ENCODE measurements at places on chromosomes 16 and 17. TPM values are rescaled to one million over a fixed set of nuclear protein-coding genes. Genes with fewer than 3 reads are reported as not detected.

CNTNAP4 gene
- total RNA-seq, result 1.7 TPM

TCAP gene
- 1.9 TPM for total RNA-seq

SYT17 gene
- total RNA-seq, result not detected

TSNAXIP1 gene
- 0.52 TPM for total RNA-seq

SKA2 gene
- total RNA-seq, result 42.0 TPM

DPEP3 gene
- not detected for total RNA-seq

SLC38A8 gene
- total RNA-seq, result not detected

CFAP119 gene
- total RNA-seq, result 8.9 TPM

GRCh38 chr16:58262592-58262991 lies 32.2 kb downstream of the PRSS54 start:
- H3K36me3 ChIP-seq, result no peaks in the 10 kb centered on the region
- DNase-seq, result no peak
- peaks cover 14% of the 10 kb centered on the region for H3K4me1 ChIP-seq
- no peak overlapping the region for H3K4me3 ChIP-seq
- no peaks in the 10 kb centered on the region for H3K27me3 ChIP-seq
- H3K27ac ChIP-seq, result no peak overlapping the region

GRCh38 chr16:14427371-14427948 lies 202.6 kb downstream of the PARN start:
- no peaks in the 10 kb centered on the region for H3K36me3 ChIP-seq
- no peaks in the 10 kb centered on the region for H3K27me3 ChIP-seq
- H3K27ac ChIP-seq, result no peak overlapping the region
- H3K4me3 ChIP-seq, result no peak overlapping the region

DNA sequence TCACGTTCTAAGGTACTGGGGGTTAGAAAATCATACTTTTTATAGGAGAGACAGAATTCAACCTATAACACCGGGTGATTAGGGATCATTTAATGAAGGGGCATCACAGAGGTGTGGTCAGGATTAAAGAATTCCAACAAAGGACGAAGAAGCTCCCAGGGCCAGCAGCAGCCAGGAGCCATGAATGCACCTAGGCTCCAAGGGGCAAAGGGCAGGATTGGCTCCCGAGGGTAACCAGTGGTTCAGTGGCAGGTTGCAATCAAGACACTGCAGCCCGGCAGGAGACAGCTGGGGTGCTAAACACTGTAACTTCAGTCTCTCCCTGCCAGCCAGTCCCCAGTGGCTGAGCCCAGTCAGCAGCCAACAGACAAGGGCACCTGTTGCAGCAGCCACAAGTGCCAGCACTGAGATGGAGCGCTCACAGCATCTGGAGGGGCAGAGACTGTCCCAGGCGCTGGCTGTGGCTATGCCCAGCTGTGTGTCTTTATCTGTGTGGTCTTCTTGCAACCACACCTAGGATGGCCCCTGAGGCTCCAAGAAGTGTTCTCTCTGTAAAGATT lies 23.9 kb downstream of the DHRS7C start:
- H3K4me3 ChIP-seq, result no peak overlapping the region
- H3K36me3 ChIP-seq, result no peaks in the 10 kb centered on the region
- no peaks in the 10 kb centered on the region for H3K4me1 ChIP-seq
- no peaks in the 10 kb centered on the region for H3K27me3 ChIP-seq
- H3K27ac ChIP-seq, result no peak overlapping the region

DNA sequence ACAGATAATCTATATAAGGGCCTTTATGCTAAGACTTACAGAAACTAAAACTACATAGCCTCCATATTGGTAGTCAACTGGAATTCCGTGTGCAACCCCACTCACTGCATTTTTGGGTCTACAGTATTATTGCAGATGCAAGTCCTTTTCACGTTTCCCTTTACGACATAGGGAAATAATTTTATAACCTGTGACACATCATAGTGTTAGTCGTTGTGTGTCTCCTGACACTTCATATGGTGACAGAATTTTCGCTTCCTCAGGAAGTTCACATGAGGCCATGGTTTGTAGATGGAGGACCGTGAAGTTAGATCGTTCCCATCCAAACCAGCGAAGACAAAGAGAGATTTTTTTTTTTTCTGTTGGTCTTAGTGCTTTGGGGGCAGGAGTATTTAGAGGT lies 15.7 kb upstream of the MRC2 start:
- H3K27ac ChIP-seq, result no peak overlapping the region
- H3K27me3 ChIP-seq, result no peaks in the 10 kb centered on the region
- no peak for DNase-seq
- no peaks in the 10 kb centered on the region for H3K4me1 ChIP-seq

- peak overlapping the region; percentile 90 for H3K27ac ChIP-seq
- H3K27me3 ChIP-seq, result no peaks in the 10 kb centered on the region
- no peak for DNase-seq
- H3K36me3 ChIP-seq, result peaks cover 34% of the 10 kb centered on the region
- peak overlapping the region; percentile 84 for H3K4me3 ChIP-seq
- H3K4me1 ChIP-seq, result peaks cover 48% of the 10 kb centered on the region
Observed at GRCh38 chr16:29804020-29804419, 2.3 kb upstream of the MAZ start.

- H3K4me1 ChIP-seq, result peaks cover 9% of the 10 kb centered on the region
- H3K36me3 ChIP-seq, result no peaks in the 10 kb centered on the region
- peak; percentile 96 for DNase-seq
- no peak overlapping the region for H3K27ac ChIP-seq
- no peak overlapping the region for H3K4me3 ChIP-seq
Observed at GRCh38 chr17:43393944-43394482, 4.8 kb upstream of the ARL4D start.

GRCh38 chr16:7342598-7342997 lies 10.0 kb downstream of the RBFOX1 start:
- no peaks in the 10 kb centered on the region for H3K36me3 ChIP-seq
- no peaks in the 10 kb centered on the region for H3K27me3 ChIP-seq
- DNase-seq, result no peak
- H3K4me3 ChIP-seq, result no peak overlapping the region
- H3K4me1 ChIP-seq, result no peaks in the 10 kb centered on the region

DNA sequence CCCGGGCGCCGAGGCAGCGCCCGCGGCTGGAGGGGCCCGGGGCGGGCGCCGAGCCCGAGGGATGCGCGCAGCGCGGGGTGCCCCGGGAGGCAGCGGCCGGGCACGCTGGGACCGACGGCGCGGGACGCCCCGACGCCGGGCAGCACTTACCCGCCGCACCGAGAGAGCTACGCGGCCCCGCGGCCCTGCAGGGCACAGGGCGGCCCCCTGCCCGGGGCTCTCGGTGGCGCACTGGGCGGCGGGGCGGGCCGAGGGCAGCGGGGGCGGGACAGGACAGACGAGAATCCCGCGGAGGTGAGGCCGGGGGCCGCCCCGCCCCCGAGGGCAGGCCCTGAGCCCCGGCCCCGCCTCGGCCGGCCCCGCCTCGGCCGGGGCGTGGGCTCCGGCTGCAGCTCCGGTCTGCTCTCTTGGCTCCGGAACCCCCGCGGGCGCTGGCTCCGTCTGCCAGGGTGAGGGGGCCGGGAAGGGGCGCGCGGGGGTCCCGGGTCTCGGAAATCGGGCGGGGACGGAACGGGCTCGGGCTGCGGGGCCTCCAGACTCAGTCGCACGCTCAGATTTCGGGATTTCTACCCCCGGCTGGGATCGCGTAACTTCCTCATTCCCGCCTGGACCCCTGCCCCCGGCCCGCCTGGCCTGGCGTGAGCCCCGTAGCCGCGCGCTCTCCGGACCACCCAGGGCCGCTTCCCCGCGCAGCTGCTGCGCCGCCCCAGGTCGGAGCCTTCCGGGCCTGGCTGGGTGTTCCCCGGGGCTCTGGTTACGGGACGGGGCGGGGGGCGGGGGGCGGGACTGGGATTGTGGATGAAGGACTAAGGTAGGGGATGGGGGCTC lies at the start of gene PLD2:
TSS of gene PLD2 (plus strand) at position 376 of the 828 bp plus-strand sequence. CDS start 621 bp downstream, outside the sequence.
- peak within 1 kb of the TSS; percentile 83 for H3K4me3 ChIP-seq
- H3K27me3 ChIP-seq, result no peaks in the 10 kb centered on the region
- no peaks in the 10 kb centered on the region for H3K36me3 ChIP-seq

DNA sequence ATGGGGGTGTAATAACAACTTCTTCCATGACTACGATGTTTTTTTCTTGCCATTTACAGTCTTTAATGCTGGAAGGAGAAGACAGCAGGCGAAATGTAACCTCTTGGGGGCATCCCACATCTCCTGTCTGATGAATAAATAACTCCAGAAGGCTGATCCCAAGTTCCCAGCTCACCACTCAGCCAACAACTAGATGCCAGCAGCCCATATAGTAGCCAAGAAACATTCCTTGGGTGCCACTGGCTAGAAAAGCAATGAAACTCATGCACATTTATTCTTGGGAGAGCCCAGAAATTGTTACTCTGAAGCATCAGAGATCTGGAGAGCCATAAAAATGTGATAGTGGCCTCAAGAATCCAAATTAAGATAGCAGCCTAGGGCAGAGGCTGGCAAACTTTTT lies 22.7 kb upstream of the TMEM101 start:
- peaks cover 4% of the 10 kb centered on the region for H3K4me1 ChIP-seq
- DNase-seq, result no peak
- no peaks in the 10 kb centered on the region for H3K27me3 ChIP-seq
- H3K27ac ChIP-seq, result no peak overlapping the region
- no peak overlapping the region for H3K4me3 ChIP-seq

GRCh38 chr16:67170168-67170948 lies at the start of gene NOL3:
TSS of gene NOL3 (plus strand) at chr16:67170538.
- H3K27me3 ChIP-seq, result no peaks in the 10 kb centered on the region
- DNase-seq, result no peak
- H3K4me1 ChIP-seq, result peaks cover 18% of the 10 kb centered on the region
- H3K36me3 ChIP-seq, result no peaks in the 10 kb centered on the region
- H3K27ac ChIP-seq, result no peak within 1 kb of the TSS
- peak within 1 kb of the TSS; percentile 38 for H3K4me3 ChIP-seq

DNA sequence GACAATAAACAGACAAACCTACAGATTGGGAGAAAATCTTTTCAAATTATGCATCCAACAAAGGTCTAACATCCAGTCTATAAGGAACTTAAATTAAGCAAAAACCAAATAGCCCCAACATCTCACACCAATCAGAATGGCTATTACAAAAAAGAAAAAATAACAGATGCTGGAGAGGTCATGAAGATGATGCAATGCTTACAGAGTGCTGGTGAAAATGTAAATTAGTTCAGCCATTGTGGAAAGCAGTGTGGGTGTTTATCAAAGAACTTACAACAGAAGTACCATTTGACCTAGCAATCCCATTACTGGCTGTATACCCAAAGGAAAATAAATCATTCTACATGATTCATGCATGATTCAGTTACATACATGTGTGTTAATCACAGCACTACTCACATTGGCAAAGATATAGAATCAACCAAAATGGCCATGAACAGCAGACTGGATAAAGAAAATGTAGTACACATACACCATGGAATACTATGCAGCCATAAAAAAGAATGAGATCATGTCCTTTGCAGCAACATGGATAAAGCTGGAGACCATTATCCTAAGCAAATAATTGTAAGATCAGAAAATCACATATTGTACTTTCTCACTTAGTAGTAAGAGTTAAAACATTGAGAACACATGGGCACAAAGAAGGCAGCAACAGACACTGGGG lies 223.9 kb upstream of the WSB1 start:
- no peak for DNase-seq
- no peaks in the 10 kb centered on the region for H3K36me3 ChIP-seq
- no peak overlapping the region for H3K4me3 ChIP-seq
- H3K27ac ChIP-seq, result no peak overlapping the region
- H3K27me3 ChIP-seq, result no peaks in the 10 kb centered on the region
- H3K4me1 ChIP-seq, result no peaks in the 10 kb centered on the region

- H3K27ac ChIP-seq, result no peak overlapping the region
- DNase-seq, result no peak
- no peaks in the 10 kb centered on the region for H3K36me3 ChIP-seq
- no peak overlapping the region for H3K4me3 ChIP-seq
Observed at GRCh38 chr17:57228911-57229310, 27.4 kb upstream of the MSI2 start.

GRCh38 chr17:74211912-74212208 lies 1.5 kb upstream of the TTYH2 start:
- H3K27me3 ChIP-seq, result no peaks in the 10 kb centered on the region
- H3K4me3 ChIP-seq, result no peak overlapping the region
- DNase-seq, result peak; percentile 59
- no peak overlapping the region for H3K27ac ChIP-seq

GRCh38 chr17:28925912-28926365 lies 23.1 kb upstream of the DHRS13 start:
- peaks cover 59% of the 10 kb centered on the region for H3K36me3 ChIP-seq
- no peak overlapping the region for H3K27ac ChIP-seq
- no peaks in the 10 kb centered on the region for H3K27me3 ChIP-seq
- H3K4me1 ChIP-seq, result peaks cover 15% of the 10 kb centered on the region

GRCh38 chr17:50909765-50910605 lies 43.8 kb upstream of the TOB1 start:
- no peak overlapping the region for H3K27ac ChIP-seq
- H3K4me1 ChIP-seq, result peaks cover 2% of the 10 kb centered on the region
- DNase-seq, result no peak
- no peaks in the 10 kb centered on the region for H3K36me3 ChIP-seq
- no peaks in the 10 kb centered on the region for H3K27me3 ChIP-seq

DNA sequence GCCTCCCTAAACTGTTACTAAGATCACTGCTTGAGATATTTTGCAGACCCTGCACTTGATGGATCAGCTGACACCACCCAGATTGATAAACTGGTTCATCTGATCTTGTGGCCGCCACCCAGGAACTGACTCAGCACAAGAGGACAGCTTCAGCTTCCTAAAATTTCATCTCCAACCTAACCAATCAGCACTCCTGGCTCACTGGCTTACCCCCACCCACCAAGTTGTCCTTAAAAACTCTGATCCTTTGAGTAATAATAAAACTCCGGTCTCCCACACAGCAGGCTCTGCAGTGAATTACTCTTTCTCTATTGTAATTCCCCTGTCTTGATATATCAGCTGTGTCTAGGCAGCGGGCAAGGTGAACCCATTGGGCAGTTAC lies 174.8 kb downstream of the UTP18 start:
- no peak overlapping the region for H3K27ac ChIP-seq
- H3K27me3 ChIP-seq, result no peaks in the 10 kb centered on the region
- no peaks in the 10 kb centered on the region for H3K4me1 ChIP-seq

DNA sequence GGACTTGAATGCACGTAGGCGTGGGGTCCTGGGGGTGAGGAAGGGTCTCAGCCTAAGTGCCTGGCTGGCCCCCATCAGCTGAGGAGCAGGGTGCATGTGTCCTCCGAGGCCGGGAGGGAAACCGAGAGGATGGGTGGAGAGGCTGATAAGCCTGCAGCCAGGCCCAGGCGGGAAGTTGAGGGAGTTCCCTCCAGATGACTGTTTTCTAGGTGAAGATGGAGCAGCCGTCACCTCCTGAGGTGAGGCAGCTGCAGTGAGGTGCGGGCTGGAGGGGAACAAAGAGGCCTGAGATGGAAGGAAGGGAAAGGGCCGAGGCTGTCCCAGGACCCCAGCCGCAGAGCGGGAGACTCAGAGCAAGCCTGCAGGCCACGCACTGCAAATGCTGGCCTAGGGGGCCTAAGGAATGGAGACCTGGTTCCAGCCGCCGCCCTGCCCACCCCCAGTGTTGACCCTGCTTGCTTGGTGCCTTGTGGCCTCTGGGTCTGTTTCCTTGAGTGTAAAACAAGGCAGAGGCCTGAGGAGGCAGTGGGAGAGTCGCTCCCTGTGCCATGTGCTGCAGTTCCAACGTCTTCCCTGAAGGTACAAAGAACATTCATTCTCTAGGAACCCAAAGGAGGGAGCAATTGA lies 3.0 kb downstream of the PECAM1 start:
- H3K4me3 ChIP-seq, result no peak overlapping the region
- H3K4me1 ChIP-seq, result no peaks in the 10 kb centered on the region
- no peaks in the 10 kb centered on the region for H3K36me3 ChIP-seq
- H3K27ac ChIP-seq, result no peak overlapping the region
- H3K27me3 ChIP-seq, result no peaks in the 10 kb centered on the region

Data from Karpas-422 (cell line).